Fibroblast of upper back skin (primary cell): ENCODE measurements at places on chromosomes 1 and 21.
A peak's percentile ranks its signal among the peaks of the same experiment; 100 is the strongest.

- no peak for DNase-seq
Measured at GRCh38 chr1:177356674-177357435, 186.1 kb downstream of the BRINP2 start.

DNA sequence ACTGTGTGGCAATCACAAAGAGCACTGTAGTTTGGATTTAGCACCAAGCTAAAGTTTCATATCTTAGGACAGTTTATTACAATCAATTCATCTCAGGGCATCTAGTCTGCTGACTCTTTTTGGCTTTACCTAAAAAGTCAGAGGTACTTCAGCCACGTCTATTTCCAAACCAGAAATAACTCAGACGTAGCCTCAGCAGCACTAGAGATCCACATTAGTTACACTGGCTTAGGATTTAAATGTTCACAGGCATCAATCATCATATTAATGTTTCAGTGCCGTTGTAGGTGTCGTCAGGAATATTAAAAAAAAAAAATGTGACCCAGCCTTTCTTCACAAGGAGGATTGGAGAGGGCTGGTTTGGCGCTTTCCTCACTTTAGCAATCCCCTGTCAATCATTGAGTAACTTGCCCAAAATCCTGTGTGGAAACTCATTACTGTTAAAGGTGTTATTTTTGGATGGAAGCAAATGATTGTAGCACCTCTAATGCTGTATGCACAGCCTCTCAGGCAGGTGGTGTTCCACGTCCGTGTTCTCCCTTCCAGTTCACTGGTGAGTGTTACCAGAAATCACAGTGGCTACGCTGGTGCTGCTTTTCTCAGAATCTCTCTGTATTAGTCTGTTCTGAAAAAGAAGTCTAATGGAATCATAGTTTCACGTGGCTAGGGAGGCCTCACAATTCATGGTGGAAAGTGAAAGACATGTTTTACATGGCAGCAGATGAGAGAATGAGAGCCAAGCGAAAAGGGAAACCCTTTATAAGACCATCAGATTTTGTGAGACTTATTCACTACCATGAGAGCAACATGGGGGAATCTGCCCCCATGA, 45.4 kb downstream of the NEK7 start:
- no peak for DNase-seq

DNA sequence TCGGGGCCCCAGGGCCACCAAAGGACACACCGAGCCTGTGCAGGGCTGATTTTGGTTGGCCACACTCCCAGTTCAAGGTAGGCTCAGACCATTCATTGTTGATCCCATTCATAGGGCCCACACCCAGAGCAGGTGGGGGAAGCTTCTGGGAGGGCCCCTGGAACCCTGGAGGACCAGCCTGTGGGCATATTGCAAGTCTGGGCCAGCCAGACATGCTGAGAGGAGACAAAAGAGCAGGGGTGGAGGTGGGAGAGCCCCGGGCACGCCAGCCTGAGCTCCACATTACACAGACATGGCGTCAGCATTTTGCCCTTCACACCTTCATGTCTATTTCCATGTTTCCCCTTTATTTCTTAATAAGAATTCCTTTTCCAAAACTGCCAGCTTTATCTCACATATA, 25.7 kb downstream of the PMVK start:
- DNase-seq = no peak

- peak; percentile 93 for DNase-seq
Measured at GRCh38 chr1:81670286-81670685, 130.4 kb upstream of the ADGRL2 start.

DNA sequence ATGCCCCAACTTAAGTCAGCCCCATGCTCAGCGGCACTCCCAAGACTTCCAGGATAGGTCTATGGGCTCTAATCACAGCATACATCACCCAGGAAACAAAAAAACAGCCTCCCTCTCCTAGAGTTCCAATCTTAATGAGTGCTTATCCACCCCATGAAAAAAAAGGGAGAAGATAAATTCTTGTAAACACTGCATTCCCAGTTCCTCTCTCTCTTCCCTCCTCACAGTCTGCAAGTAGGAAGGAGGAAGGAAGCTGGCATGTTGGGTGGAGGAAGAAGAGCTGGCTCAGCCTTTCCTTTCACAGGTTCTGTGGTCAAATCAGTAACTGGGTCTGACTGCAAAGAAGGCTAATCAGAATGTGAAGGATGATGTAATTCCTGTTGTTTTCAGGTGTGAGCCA, 69.9 kb upstream of the ZC3H11B start:
- DNase-seq = no peak

DNA sequence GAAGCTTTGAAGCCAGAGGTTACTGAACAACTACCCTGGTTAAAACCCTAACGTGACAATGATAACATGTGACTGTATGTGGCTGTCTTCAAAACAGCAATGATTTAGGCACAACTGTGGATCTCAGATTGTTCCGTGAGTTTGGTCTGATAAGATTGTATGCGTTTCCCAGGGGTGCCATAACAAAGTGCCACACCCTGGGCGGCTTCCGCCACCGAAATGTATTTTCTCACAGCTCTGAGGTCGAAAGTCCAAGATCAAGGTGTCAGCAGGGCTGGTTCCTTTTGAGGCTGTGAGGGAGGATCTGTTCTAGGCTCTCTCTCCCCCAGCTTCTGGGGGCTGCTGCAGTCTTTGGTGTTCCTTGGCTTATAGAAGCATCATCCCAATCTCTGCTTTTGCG, 29.5 kb upstream of the ERG start:
- no peak for DNase-seq

- DNase-seq = no peak
Measured at GRCh38 chr1:208500375-208500774, 256.2 kb upstream of the PLXNA2 start.

DNA sequence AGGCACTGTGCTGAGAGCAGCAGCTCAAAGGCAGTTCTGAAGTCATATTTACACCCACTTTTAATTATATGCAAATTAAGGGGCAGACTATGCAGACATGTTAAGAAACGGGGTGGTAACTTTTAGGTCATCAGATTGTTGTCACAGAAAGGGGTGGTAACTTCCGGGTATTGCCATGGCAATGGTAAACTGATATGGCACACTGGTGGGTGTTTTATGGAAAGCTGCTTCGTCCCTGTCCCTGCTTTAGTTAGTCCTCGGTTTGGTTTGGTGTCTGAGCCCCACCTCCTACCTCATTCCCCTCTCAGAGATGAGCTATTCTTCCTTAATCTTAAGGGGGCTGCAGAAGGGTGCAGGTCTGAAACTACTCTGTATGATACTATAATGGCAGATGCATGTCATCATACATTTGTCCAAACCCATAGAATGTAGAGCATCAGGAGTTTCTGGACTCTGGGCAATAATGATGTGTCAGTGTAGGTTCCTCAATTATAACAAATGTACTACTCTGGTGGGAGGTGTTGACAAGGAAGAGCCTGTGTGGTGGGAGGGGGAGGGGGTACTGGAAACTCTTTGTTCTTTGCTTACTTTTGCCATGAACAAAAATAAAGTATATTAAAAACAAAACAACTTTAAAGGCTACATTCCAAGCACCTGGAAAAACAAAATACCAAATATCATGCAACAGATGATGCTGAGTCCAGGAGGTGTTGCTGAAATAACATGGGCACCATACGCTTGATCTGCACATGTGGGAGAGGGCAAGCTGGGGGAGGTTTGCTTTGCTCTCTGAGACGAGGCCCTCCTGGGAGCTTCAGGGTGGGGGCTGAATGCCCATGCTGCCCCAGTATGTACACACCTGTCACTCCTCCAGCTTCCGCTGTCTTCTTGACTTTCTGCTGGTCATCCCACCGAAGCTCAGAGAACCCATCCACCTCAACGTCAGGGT, 6.3 kb downstream of the PARP1 start:
- no peak for DNase-seq

DNA sequence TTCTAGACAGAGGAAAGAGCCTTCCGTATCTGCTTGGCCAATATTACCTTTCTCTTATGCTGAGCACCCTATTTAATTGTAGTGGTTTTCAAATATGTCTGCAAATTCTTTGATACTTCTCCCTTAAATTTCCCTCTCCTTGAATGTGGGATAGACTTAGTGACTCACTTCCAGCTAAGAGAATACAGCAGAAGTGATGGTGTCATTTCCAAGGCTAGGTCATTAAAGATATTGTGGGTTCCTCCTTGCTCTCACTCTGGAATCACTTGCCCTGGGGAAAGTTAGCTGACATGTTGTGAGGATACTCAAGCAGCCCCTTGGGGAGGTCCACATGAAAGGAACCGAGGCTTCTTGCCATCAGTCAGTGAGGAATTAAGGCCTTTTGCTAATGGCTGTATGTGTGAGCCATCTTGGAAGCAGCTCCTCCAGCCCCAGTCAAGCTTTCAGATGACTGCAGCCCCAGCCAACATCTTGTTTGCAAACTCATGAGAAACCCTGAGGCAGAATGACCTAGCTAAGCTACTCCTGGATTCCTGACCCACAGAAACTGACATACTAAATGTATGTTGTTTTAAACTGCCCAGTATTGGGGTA, 8.1 kb upstream of the CITED4 start:
- DNase-seq = peak; percentile 17

GRCh38 chr1:208000504-208000903, 89.6 kb upstream of the CD34 start:
- DNase-seq = no peak

GRCh38 chr1:223524930-223525451, 131.8 kb downstream of the CCDC185 start:
- no peak for DNase-seq

DNA sequence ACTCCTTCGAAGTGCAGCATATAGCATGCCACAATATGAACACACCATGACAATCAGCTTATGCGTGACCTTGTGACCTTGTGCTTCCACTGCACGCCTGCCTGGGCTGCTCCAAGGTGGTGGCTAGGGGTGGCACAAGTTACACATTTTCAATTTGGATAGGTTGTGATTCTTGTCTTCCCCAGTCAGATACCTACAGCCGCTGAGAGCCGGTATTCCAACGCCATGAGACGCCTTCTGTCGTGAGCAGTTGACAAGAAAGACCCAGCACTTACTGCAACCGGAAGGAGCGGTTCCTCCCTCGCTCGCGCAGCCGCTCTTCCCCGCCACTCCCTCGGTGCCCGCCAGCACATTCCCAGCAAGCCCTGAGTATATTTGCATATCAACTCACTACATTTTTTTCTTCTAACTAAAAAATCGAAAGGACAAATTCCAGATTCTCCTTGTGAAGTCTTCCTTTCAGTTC, 359 bp upstream of the RNU11 start:
- DNase-seq = peak; percentile 91

GRCh38 chr1:203093754-203094410, 8.1 kb upstream of the MYOG start:
- DNase-seq = no peak

DNA sequence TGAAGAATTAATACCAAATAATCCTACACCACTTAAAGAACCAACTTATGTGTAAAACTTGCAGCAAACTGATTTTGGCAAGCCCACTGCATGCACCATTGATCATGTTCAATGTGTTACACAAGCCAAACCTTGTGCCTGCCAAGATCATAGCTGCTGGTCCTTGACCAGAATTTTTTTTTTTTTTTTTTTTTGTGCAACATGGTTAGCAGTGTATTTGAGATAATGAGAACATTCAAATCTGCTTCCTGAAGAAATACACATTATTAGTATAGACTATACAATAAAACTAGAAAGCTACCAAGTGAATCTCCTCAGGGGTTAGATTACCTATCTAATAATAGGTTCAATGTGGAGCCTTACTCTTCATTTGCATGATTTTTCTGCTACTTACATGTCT, 421.0 kb downstream of the MRPL39 start:
- no peak for DNase-seq

GRCh38 chr1:228348708-228349467, 57.7 kb downstream of the TRIM11 start:
- DNase-seq = no peak

DNA sequence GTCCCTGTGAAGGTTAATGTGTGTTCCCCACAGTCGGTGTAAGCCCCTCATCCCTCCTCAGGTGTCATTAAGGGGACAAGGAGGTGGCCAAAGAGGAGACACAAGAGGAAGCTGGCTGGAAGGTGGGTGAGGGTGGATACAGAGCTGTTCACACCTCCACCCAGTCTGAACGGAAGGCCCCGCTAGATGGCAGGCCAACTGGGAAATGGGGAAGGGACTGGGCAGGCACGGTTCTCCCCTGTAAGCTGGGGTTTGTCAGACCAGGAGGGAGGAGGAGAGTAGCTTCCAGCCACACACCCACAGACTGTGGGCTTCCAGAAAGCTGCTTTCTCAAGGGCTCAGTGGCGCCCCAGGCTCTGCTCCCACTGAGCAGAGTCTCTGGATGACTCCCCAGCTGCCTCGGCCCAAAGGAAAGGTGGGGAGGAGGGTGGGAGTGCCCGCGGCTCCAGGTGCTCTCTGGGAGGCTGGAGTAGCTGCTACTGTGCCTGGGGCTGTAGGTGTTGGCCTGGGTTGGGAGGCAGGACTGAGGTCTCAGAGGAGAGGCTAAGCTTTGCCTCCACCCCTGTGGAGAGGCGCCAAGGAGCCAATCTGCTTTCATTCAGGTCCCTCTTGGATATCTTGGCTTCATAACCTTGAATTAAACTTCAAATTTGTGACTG, 41.2 kb downstream of the PCP4 start:
- no peak for DNase-seq

- no peak for DNase-seq
Measured at GRCh38 chr1:160451859-160452232, 51.5 kb downstream of the VANGL2 start.

GRCh38 chr1:36150296-36151133, 1.2 kb upstream of the TRAPPC3 start:
- DNase-seq = peak; percentile 94

- DNase-seq = no peak
Measured at GRCh38 chr1:229148041-229148671, 122.8 kb upstream of the RAB4A start.

- peak; percentile 90 for DNase-seq
Measured at GRCh38 chr1:46520063-46520911, 30.7 kb downstream of the DMBX1 start.

GRCh38 chr1:32774950-32775634, 42.1 kb downstream of the YARS1 start:
- DNase-seq = peak; percentile 81
